ENCODE measurements at places on chromosomes 6 and 20. TPM values are rescaled to one million over a fixed set of nuclear protein-coding genes. Genes with fewer than 3 reads are reported as not detected.

DNA sequence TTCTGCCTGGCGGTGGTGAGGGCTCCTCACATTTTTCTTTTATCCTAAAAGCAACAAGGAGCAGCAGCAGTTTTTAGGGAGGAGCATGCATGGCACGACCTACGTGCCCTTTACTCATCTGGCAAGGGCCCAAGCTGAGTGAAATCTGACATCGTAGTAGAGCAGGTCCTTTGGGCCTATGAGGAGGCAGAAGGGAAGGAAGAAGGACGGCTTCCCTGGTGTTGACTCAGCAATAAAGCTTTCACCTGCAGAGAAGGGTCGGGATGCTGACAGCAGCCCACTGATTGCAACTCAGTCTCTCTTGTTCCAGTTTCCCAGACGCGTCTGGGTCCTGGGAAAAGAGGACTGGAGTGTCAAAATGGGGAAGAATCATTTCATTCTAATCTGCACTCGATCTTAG lies 409.1 kb upstream of the AGPAT4 start:
- DNase-seq, result no peak
- no peak overlapping the region for H3K4me3 ChIP-seq
- no peaks in the 10 kb centered on the region for H3K4me1 ChIP-seq
- H3K27me3 ChIP-seq, result no peaks in the 10 kb centered on the region
- no peak overlapping the region for H3K27ac ChIP-seq
- H3K36me3 ChIP-seq, result no peaks in the 10 kb centered on the region

SOBP gene
- total RNA-seq, result 1.1 TPM

DNA sequence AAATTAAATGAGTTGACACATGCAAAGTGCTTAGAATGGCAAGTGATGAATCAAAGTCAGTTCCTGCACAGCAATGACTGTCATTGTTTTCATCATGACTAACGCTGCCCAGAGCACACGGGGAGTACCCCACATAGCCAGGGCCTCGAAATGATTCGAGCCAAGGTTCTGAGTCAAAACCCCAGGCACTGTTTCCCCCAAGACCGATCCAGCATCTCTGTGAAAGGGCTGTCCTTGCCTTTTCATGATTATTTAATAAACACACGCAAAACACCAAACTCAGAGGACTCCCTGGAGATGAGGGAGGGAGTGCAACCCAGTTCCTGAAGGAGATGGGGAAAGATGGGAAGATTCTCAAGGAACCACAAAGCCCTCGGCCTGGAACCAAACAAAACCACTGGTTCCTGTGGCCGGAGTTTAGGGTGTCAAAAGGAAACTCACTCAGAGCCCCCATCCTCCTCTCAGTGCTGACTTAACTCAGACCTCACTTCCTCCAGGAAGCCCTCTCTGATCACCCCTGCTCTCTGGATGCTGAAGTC lies 3.8 kb downstream of the PREX1 start:
- no peak overlapping the region for H3K4me3 ChIP-seq
- H3K4me1 ChIP-seq, result no peaks in the 10 kb centered on the region
- H3K27ac ChIP-seq, result no peak overlapping the region
- no peak for DNase-seq
- H3K36me3 ChIP-seq, result no peaks in the 10 kb centered on the region

SLC24A3 gene
- 0.79 TPM for total RNA-seq

RSPO4 gene
- total RNA-seq, result 0.09 TPM

- no peaks in the 10 kb centered on the region for H3K4me1 ChIP-seq
- DNase-seq, result no peak
- H3K36me3 ChIP-seq, result no peaks in the 10 kb centered on the region
- H3K27ac ChIP-seq, result no peak overlapping the region
- no peaks in the 10 kb centered on the region for H3K27me3 ChIP-seq
These were observed 61.0 kb downstream of the LYRM4 start for GRCh38 chr6:5199702-5200101.

DNA sequence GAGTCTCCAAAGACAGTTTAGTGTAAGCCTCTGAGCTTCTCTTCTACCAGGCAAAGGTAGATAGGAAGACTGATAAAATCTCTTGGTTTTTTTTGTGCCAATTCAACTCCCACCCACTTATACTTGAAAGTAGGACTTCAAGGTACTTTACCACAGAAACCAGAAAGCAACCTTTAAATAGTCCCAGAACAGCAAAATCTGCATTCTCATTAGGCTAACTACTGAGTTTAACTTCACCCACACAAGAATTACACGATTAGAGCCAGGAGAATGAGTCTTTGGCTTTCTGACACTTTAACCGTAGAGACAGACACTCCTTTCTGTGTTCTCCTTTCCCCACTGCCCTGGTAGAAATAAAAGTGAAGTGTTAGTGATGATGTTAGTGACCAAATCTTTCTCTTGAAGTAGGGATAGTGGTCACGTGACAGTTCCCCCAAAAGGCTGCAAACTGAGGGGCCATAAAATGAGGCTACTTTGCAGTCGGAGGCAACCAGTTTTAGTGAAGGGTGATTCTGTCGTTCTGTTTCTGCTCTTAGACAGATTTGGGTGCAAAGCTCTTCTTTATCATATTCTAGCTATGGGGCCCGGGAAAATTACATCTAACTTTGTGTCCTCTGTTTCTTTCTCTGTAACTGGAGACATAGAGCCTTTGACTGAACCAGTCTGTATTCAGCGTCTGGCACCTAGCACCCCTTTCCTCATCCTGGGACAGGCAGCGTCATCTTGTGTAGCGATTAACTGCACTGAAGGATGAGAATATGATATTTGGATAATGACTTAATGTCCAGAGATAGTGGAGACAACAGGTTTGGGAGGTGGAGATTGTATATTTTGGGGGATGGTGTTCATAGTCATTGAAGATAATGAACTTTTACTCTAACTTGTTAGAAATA lies 206.4 kb upstream of the CITED2 start:
- H3K36me3 ChIP-seq, result no peaks in the 10 kb centered on the region
- H3K4me1 ChIP-seq, result peaks cover 11% of the 10 kb centered on the region
- H3K27ac ChIP-seq, result no peak overlapping the region
- no peaks in the 10 kb centered on the region for H3K27me3 ChIP-seq
- DNase-seq, result no peak

- H3K4me3 ChIP-seq, result no peak overlapping the region
- no peaks in the 10 kb centered on the region for H3K4me1 ChIP-seq
- no peak for DNase-seq
- no peak overlapping the region for H3K27ac ChIP-seq
These were observed 483.4 kb downstream of the FRK start for GRCh38 chr6:115577270-115577669.

HS3ST5 gene
- total RNA-seq, result 0.12 TPM
